ENCODE measurements at places on chromosomes 16 and 17.

DNA sequence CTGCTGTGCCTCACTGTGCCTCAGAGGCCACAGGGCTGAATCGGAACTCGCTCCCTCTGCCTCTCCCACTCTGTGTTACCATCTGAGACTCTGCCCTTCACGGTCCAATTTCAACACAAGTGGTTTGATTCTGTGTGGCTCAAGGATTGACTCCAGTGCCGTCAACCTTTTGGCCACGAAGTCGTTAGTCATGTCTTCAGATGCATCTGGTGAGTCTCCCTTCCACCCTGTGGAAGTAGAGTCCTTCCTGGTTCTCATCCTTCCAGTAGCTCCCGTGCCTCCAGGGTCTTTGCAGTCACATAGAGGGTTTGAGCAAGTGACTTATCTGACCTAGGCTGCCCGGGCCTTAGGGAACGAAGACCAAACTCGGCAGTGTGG, 51.2 kb downstream of the PGS1 start:
- no peak for DNase-seq

DNA sequence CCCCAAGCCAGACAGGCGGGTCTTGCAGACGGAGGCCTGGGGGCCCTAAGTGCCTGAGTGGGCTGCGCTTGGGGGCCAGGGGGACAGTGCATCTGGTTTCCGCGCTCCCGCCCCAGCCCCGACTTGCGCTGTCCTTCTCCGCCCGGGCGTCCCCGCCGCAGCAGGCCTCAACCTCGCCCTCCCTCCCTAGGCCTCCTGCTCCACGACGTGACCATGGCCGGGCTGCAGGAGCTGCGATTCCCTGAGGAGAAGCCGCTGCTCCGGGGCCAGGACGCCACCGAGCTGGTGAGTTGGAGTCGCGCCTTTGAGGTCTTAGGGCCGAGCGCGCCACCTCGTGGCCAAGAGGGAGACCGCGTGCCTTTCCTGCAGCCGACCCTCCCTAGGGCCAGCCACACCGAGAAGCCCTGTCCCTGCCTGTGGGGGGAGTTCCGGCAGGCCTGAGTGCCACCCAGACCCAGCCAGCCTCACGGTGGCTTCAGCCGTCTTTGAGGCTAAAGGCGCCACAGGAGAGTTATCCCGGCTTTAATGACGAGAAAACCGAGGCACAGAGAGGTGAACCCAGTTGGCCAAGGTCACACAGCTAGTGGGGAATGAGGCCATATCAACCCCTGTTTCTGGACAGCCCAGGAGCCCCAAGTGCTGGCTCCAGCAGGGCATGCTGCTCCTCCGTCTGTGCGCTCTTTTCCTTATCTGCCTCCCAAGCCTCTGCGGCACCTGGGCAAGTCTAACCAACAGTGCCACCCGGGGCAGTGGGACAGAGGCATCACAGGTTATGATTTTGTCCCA, 12.2 kb upstream of the NDRG4 start:
- peak; percentile 74 for DNase-seq

GRCh38 chr16:12436201-12436657, 367.5 kb downstream of the CPPED1 start:
- no peak for DNase-seq

DNA sequence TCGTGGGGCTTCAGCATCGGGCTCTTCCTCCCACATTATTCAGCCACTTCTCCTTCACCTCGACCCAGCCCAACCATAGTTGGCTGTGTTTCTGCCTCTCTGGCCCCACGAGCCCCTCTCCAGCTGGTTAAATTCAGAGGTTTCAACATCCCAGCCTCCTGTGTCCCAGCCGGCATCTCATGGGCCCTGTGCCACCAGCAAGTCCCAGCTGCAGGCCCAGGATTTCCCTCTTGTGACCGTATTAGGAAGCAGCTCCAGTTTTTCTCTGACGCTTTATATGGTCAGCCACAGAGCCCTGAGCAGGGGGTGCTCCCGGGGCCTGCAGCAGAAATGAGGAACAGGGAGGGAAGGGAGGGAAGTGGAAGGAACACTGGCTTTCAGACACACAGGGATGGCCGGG, 27.4 kb downstream of the MYH11 start:
- DNase-seq: no peak

- DNase-seq: peak; percentile 52
Observed at GRCh38 chr17:68399638-68400403, 57.5 kb downstream of the WIPI1 start.
